K562 (cell line): ENCODE measurements at places on chromosomes 6 and 20.
A peak's percentile ranks its signal among the peaks of the same experiment; 100 is the strongest.

DNA sequence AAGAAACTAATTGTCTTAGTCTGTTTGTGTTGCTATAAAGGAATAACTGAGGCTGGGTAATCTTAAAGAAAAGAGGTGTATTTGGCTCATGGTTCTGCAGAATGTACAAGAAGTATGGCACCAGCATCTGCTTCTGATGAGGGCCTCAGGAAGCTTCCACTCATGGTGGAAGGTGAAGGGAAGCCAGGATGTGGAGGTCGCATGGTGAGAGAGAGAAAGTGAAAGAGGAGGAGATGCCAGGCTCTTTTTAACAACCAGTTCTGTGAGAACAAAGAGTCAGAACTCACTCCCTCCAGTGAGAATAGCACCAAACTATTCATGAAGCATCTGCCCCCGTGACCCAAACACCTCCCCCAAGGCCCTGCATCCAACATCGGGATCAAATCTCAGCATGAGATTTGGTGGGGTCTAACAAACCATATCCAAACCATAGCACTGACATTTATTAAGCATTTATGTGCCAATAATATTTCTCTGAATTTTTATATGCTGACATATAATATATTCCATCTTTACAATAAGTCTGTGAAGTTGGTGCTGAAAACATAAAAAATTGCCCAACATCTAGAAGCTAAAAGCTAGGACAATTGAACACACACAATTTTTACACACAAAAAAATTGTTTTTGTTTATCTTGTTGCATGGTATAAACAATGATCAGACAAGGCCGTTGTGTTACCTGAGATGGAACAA, 29.2 kb upstream of the BTN3A2 start:
- DNase-seq = no peak

- DNase-seq = no peak
Observed at GRCh38 chr20:37690626-37691369, 3.0 kb upstream of the CTNNBL1 start.

DNA sequence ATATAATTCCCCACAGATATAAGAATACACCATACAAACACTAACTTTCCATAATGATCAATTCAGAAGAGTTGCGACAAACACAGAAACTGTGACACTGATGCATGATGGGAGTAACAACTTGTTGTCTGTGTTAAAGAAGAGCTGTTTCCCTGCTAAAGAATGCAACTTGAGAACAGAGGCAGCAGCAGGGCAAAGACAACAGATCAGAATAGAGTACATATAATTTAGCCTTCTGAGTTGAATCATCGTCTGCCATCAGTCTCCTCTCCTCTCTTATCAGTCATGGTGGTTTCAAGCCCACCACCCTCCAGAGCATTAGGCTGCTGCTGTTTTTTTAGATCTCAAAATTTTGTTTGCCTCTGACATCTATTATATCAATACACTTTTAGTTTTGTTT, 280.4 kb downstream of the UBE3D start:
- no peak for DNase-seq

DNA sequence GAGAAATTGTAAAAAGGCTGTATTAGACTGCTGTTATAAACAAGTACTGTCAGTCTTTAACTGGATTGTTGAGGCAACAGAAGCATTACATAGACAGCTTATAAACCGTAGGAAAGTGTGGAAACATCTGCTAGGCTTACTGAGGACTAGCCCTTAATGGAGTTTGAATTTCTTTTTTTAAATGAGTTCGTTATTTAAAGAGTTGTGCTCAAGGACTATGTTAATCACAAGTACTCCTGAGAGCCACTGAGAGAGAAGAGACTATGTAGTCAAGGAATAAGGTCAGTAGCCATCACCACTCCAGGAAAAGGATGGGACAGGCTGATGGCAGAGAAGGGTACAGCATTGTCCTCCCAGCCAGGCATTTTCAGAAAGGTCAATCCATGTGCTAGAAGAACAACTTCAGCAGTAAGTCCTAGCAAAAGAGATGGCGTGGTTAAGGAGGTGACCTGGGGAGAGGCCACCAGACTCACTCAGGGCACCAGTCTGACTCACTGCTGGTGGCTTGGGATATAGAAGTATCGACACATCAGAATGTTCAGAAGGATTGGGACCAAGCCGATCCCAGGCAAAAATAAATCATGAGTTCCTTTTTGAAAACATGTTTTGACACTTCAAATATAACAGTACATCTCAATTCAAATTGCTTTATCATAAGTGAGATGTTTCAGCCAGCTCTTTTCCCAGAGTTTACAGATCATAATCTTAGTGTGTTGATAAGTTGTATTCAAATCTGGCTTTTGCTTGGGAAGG, 6.4 kb downstream of the RPS12 start:
- DNase-seq = no peak

GRCh38 chr20:48697845-48698491, 129.8 kb downstream of the PREX1 start:
- DNase-seq = peak; percentile 25

GRCh38 chr20:43477619-43478018, 19.9 kb downstream of the SRSF6 start:
- DNase-seq = no peak

GRCh38 chr6:116070616-116071389, 10.1 kb upstream of the FRK start:
- DNase-seq = no peak

- no peak for DNase-seq
Observed at GRCh38 chr6:125586074-125586473, 163.4 kb upstream of the HEY2 start.

- DNase-seq = no peak
Observed at GRCh38 chr6:140043357-140043756, 668.9 kb upstream of the CITED2 start.

DNA sequence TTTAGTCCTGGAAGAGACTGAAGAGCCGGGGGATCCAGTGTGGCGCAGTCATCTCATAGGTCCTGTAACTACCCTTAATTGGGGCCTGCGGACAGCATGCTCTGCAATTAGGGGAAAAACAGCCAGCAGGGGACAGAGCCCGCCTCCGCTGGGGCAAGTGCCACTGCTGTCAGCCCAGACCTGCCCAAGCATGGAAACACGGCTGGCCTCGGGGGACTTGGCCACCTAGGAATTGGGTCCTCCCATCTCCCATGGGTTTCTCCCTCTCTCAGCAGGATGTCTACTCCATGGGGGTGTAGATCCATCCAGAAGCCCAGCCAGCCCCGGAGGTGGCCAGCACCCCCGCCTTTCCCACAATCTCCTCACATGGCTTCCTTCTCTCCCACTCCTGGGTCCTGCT, 3.6 kb downstream of the GHRH start:
- no peak for DNase-seq

GRCh38 chr6:22829070-22829469, 259.7 kb downstream of the HDGFL1 start:
- no peak for DNase-seq

GRCh38 chr6:29845405-29846006, 17.9 kb downstream of the HLA-G start:
- DNase-seq = no peak

GRCh38 chr6:140809694-140810101, 1323.0 kb upstream of the GJE1 start:
- DNase-seq = no peak

GRCh38 chr6:69790629-69791028, 6.2 kb downstream of the LMBRD1 start:
- no peak for DNase-seq

DNA sequence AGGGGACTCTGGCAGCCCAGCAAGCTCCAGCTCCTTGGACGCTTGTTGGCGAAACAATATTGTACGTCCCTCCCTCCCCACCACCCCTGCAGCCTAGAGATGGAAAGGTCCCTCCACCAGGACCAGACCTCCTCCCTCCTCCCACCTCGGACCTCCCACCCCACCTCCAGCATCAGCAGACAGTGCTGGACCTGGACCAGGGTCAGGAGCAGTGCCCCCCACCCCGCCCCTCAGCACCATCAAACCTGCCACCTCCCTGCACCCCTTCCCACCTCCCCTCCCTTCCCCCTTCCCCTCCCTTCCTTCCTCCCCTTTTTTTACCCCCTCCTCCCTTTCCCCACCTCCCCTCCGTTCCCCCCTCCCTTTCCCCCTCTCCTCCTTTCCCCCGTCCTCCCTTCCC, 98.4 kb downstream of the TAF4 start:
- no peak for DNase-seq

- DNase-seq = no peak
Observed at GRCh38 chr20:16537918-16538317, 35.3 kb downstream of the KIF16B start.

- DNase-seq = no peak
Observed at GRCh38 chr6:11231564-11232192, 790 bp downstream of the NEDD9 start.

- no peak for DNase-seq
Observed at GRCh38 chr6:53172468-53172803, 23.8 kb upstream of the GCM1 start.

DNA sequence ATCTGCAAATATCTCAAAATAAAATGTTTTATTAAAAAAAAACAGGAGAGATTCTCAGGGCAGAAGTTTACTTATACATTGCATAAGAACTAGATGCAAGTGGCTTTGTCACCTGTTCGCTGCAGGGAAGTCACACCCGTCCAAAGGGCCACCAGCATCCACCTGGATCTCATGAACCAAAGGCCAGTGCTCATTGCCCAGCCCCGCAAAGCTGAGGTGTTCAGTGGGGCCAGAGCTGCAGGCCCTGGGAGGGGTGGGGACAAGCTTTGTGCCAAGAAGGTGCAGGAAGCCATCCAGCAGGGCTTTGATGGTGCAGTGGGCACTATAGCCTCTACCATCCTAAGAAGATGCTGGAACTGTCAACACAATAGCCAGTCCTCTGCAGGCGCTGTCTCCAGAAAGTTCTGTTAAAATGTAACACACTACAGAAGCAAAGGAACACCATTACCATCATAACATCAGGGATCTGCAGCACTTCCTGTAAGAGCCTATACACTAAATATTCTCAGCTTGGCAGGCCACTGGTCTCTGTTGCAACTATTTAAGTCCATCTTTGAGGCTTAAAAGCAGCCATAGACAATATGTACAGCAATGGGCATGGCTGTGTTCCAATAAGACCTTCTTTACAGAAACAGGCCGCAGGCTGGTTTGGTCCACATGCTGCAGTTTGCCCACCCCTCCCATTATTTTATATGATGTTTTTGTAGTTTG, 15.7 kb upstream of the CD93 start:
- DNase-seq = no peak

GRCh38 chr6:35970181-35970580, 49.3 kb upstream of the SRPK1 start:
- DNase-seq = no peak

DNA sequence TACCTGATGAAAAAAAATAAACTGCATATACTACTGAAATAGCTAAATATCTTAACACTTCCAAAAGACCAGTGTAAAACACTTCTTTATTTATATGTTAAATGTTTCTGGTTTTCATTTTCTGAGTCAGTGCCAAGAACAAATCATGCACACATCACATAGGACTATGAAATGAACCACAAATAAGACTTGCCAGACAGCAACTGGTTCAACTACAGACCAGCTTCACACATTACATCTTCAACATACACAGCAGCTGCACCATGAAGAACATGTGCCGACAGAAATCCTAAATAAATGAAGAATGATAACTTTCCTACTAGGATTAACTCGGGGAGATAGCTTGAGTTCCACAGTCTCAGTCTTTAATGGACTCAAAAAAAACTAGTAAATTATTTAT, 168.3 kb upstream of the STXBP5 start:
- DNase-seq = no peak

DNA sequence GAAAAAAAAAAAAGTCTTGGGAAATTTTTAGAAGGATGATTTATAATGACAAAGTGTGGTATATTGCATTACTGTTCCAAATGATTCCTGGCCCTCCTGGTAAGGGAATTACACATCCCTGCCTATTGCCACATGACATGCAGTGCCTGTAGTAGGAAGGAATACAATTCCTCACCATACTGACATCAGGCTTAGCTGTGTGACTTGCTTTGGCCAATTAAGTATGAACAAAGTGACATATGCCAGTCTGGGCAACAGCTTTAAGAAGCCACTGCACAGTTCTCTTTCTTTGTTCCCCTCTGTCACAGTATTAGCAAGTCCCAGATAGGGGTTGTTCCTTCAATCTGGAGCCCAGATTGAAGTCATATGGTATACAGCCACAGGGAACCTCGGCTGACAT, 100.5 kb downstream of the KIF13A start:
- DNase-seq = no peak

DNA sequence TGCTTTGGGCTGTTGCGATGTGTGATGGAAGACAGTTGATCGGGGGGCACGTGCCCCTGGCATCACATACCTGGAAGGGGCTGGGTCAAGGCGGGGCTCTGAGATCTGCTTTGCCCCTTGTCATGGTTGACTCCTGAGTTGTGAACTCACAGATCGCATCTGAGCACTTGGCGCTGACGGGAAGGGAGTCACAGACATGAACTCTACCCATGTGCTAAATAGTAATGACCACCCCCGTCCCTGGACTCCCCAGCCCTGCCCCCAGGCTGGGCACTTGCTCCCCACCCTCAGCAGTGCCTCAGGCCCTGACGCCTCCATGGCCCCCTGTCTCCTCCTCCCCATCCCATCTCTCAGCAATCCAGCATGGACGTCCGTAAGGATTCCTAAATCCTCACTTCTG, 107.0 kb downstream of the SYNDIG1 start:
- DNase-seq = no peak

DNA sequence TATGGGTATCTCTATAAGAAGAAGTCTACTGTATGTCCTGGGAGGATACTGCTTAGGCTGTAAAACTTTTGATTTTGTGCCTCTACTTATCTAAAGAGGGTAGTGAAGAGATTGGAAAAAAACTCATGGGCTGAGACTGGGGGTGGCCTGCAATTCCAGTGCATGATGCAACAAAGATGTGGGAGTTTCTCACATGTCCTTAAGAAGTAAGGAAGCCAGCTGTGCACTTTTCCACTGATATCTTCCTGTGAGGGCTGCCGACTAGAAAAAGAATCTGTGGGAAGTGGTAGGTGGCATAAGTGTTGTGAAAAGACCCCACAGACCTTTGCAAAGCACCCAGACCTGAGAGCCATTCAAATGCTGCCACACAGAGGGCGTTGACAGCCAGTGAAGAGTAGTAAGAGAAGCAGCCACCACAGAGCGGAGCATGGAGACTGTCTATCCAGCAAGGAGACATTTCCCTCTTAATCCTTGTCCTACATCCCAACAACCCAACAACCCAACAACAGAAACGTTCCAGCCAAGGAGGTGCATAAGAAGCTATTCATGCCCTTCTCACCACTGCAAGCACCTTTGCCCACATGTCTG, 65.1 kb downstream of the PFDN4 start:
- no peak for DNase-seq

- no peak for DNase-seq
Observed at GRCh38 chr20:36501367-36502006, 39.8 kb upstream of the MYL9 start.

GRCh38 chr6:17455919-17456318, 62.5 kb downstream of the CAP2 start:
- no peak for DNase-seq
